ENCODE measurements at places on chromosomes 11 and 22. TPM values are rescaled to one million over a fixed set of nuclear protein-coding genes. Genes with fewer than 3 reads are reported as not detected.

DNA sequence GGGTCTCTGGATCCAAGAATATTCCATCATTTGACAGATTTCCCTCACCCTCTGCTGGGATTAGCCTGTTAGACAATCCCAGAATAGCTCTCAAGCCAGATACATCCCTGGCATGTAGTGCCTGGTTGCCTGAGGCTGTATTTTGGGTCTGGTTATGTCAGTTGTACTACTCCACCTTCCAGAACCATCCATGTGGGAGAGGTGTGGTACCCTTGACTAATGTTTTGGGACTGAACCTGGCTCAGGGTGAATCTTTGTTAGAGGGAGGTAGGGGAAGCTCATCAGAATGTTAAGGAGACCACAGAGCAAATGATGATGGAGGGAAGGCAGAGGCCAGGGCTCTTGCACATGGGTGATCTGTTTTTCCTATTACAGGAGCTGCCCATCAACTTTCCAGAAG is 5.2 kb downstream of the C11orf52 start:
- no peak for DNase-seq

Gene OR10D3
- not detected for total RNA-seq

Gene DYNC2H1
- 16.2 TPM for total RNA-seq

Gene MTNR1B
- 0.30 TPM for total RNA-seq

Measured in hepatocyte (in vitro differentiated cells).